NCI-H1092 (cell line): ENCODE measurements at places on chromosomes 11 and 22.

DNA sequence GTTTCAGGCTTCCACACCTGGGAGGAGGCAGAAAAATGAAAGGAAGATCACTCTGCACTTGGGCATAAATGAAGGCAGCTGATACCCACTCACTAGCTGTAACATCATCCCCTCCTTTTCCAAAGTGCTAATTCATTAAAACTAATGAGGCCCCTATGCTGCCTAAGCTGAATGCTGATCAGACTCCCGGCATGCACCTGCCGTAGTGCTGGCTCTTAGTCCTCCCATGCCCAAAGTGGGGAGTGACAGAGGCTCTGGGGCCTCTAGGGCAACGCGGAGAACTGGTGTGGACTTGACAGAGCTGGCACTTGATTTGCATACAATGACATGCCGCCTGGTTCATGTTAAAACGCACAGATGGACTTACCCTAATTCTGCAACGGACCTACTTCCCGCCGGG lies 96.5 kb upstream of the NCAM1 start:
- no peak for DNase-seq

DNA sequence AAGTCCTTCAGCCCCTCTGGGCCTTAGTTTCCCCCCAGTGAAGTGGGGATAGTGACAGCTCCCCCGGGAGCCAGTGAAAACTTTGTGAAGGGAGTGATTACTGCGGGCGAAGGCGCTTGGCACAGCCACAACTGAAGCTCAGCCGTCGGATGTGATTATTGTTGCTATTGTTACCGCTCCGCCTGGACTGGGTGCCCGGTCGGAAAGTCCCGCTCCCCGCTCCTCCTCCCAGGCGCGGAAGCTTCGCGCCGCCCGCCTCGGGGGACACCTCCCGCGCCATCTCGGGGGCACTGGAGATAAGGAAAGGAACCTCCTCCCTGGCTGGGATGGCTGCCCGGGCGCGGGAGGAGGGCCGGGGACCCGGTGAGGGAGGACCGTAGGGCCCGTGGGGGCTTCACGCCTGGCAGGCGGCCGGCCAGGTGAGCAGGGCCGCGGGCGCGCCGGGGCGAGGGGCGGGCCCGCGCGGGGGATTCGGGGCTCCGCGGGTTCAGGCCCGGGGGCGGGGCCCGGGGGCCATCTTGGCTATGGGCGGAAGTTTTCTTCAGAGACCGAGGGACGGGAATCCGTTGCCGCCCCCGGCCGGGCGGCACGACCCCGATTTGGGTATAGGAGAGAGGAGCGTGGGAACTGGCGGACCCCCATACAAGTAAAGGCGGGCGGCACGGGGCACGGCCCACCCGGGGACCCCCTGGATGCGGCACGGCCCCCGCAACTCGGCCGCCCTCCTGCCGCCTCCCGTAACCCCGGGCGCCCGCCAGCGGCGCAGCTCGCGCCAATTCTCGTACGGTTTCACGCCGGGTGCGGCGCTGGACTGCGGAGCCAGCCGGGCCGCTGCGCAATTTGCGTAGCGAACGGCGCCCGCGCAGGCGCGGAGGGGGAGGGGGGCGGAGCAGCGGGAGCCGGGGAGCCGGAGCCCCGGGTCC lies at the start of gene GPR137:
Gene GPR137 (plus strand): TSS at position 887 of the 923 bp plus-strand sequence. CDS start 677 bp downstream, outside the sequence.
- DNase-seq: peak; percentile 82

DNA sequence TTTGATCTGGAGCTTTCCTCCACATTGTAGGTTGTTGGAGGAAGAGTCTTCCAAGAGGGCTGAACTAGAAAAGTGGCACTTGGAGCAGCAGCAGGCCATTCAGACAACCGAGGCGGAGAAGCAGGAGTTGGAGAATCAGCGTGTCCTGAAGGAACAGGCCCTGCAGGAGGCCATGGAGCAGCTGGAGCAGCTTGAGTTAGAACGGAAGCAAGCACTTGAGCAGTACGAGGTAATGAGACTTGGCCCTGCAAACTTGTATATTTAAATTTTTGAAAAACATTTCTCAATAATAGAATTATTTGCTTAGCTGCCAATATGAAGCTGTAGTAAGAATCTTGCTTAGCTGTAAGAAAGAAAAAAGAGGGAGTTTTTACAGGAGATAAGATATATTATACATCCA lies 84.0 kb downstream of the SWAP70 start:
- DNase-seq: no peak

DNA sequence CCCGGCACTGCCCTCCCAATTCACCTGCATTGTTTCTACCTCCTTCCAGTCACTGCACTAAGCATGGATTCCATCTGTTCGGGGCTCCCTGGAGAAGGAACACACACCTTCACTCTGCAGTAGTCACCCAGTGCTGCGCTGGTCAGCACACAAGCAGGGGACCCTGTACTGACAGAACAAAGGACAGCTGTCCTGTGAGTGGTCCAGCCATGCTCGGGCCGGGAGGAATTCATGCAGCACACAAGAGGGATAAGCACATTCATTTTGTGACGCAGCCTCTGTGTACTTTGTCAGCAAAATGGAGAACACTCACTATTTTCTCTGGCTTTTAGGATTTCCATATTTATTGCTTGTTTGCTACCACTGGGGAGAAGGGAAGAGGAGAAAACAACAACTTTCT lies 167.3 kb downstream of the NTM start:
- no peak for DNase-seq

GRCh38 chr11:117090111-117090706 lies 8.0 kb downstream of the SIK3 start:
- DNase-seq: no peak

DNA sequence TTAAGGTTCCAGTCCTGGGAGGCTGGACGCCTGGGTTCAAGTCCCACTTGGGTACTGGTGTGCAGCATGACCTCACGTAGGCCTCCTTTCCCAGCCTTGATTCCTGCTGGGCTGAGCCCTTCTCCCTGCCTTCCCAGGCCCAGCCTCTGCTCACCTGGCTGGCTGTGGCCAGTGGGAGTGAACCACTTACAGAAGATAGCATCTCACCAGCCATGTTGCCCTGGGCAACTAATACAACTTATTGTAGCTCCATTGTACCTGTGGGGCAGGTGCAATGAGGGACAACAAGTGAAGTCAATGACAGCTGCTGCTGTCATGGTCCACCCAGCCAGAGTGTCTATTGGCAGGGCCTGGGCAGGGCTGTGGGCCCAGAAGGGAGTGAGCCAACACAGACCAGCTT lies 48.4 kb upstream of the MPEG1 start:
- DNase-seq: peak; percentile 26

DNA sequence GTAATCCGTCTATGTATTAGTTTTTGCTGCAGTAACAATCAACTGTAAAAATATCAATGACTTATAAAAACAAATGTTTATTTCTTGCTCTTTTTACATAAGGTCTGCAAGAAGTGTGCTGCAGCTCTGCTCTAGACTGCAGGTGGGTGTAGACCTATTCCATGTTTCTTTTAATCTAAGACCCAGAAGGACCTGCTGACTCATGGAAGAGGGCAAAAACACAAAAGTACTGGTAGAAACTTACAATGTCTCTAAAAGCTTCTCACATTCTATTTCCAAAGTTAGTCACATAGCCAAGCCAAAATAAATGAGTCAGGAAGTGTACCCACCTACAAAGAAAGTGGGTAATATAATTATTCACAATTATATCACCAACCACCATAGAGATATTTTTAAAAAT lies 435.9 kb upstream of the FAT3 start:
- no peak for DNase-seq

DNA sequence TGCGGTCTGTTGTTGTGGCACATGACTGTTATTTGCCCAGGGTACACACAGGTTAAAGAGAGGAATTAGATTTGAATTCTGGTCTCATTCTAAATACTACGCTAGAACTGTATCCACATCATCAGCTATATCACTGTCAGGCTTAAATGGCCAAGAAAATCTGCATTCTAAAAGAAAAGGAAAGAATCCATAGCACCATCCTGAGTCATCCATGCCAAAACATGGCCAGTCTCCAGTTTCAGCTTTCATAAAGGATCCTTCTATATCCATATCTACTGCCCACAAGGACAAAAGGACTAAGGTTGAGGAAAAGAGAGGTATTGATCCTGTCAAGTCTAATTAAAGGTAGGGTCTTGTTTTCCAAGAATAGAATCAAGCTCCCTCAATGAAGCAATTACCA lies 73.6 kb upstream of the GDPD4 start:
- DNase-seq: no peak

GRCh38 chr11:120871924-120872323 lies 152.0 kb upstream of the TBCEL start:
- DNase-seq: no peak

DNA sequence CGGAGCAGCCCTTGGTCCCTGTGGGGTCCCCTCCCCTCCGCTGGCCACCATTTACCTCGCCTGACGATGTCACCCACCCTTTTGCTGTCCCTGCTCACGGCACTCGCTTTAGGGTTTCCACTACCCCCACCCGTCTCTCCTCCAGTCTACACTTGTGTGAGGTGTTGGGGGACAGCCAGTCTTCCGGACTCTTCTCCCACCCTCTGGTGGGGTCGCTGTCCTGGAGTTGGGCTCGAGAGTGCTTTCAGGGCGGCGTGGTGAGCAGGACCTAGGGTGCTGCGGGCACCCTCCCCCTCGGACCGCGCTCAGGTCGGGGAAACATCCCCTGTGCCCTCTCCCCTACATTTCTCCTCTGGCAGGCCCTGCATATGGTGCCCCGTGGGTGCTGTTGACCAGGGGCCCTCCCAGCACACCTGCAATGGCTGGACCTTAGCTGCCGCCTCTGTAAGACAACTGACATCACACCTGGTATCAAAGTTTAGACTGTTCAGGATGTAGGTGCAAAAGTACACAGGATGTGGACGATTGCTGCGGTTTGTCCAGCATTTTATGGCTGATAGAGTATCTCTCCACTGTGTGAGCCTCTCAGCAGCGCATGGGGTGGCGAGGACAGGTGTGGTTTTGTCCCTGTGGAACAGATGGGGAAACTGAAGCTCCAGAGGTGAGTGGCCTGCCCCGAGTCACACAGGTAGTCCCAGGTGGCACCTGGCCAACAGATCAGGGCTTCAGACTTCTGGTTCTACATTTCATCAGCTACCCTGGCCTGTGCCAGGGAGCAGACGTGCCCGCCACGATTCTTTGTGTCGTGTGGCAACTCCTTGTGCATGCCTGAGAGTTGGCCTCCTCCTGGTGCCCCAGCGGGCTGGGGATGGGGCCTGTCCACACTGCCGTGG lies 1.2 kb downstream of the GRK2 start:
- DNase-seq: no peak

- DNase-seq: no peak
These were observed 2.2 kb downstream of the GLB1L3 start for GRCh38 chr11:134278356-134278755.

GRCh38 chr11:45919806-45920530 lies 2.3 kb upstream of the PEX16 start:
- no peak for DNase-seq

- DNase-seq: no peak
These were observed 33.8 kb downstream of the RAB30 start for GRCh38 chr11:83037877-83038276.

GRCh38 chr11:111574373-111575225 lies 27.6 kb upstream of the SIK2 start:
- DNase-seq: peak; percentile 23

DNA sequence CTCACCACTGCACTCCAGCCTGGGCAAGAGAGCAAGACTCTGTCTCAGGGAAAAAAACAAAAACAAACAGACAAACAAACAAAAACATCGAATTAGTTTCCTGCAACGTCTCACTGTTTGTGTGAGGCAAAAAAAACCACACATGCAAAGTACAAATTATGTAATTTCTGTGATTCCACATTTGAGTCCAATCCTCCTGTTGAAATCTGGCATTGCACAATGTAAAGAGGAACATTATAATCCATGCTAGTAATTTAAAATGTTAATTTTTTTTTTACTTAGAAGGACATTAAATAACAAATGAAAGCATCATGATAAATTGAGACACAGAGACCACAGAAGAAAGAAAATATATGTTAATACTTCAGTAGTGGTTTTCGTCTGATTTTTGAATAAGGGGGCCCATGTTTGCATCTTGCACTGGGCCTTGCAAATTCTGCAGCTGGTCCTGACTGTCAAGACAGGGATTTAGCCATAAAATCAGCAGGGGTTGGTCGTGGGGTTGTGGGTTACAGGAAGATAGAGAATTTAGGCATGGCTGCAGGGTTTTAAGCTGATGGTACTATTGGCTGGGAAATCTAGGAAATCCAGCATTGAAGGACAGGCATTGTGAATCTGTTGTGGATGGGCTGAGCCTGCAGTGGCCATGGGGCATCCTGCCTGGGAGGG lies 102.6 kb upstream of the ALDH3B2 start:
- DNase-seq: no peak

DNA sequence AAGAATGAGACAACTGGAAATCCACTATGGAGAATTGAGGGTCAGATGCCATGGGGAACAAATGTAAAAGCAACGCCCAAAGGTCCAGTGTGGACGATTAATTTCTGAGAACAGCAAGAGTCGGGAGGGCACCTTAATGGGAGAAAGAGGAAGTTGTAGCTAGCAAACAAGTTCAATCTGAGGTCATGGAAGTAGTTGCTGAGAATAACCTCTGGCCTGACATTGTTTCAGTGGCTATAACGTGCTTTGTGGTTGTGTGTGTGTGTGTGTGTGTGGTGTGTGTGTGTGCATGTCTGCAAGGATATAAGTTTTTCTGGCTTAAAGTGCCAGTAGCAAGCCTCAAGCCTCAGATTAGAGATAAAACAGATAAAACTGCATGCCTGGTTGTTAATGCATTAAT lies 1630.1 kb upstream of the TENM4 start:
- DNase-seq: no peak

- DNase-seq: no peak
These were observed 55.6 kb downstream of the ARHGEF12 start for GRCh38 chr11:120391854-120392253.

- DNase-seq: no peak
These were observed 473 bp downstream of the TXN2 start for GRCh38 chr22:36480941-36481392.

GRCh38 chr11:108369064-108369463 lies 98.3 kb downstream of the C11orf65 start:
- DNase-seq: no peak

GRCh38 chr22:24059121-24059520 lies 48.0 kb downstream of the CABIN1 start:
- no peak for DNase-seq

GRCh38 chr11:119047205-119047604 lies 9.8 kb downstream of the HYOU1 start:
- no peak for DNase-seq

DNA sequence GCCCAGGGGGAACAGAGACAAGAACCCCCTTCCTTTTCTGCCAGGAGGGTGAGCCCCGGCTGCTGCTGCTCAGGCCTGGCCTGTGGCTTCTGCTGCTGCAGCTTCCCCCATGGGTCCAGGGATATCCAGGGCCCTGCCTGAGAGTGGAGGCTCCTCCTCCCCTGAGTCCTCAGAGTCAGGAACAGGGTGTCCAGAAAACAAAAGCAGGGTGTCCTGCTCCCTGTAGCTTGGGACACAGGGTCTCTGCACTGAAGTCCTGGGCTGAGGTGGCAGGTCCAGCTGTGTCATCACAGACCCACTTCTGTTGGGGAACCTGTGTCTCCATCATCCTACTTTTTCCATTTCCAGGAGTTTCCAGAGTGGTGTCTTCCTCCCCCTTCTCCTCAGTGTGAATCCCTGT lies 76.1 kb downstream of the ZNF280B start:
- DNase-seq: no peak

- DNase-seq: no peak
These were observed 32.7 kb upstream of the TMEM41B start for GRCh38 chr11:9347100-9347499.

- no peak for DNase-seq
These were observed 7.2 kb downstream of the KCNK7 start for GRCh38 chr11:65588199-65589054.

GRCh38 chr11:47415949-47416472 lies 7.6 kb downstream of the SLC39A13 start:
- DNase-seq: no peak

- DNase-seq: no peak
These were observed 235.6 kb downstream of the FAT3 start for GRCh38 chr11:92460213-92460612.

- DNase-seq: peak; percentile 45
These were observed 97.0 kb downstream of the ST3GAL4 start for GRCh38 chr11:126452241-126453101.
